Stimulated activated CD4-positive, alpha-beta T cell treated with anti-CD3 and anti-CD28 coated beads, Interleukin-4, amount 100 ng/mL, for 24 hours (primary cell): ENCODE measurements at places on chromosomes 5 and 9.

- DNase-seq = no peak
Observed at GRCh38 chr5:120778491-120779484, 314.7 kb downstream of the PRR16 start.

DNA sequence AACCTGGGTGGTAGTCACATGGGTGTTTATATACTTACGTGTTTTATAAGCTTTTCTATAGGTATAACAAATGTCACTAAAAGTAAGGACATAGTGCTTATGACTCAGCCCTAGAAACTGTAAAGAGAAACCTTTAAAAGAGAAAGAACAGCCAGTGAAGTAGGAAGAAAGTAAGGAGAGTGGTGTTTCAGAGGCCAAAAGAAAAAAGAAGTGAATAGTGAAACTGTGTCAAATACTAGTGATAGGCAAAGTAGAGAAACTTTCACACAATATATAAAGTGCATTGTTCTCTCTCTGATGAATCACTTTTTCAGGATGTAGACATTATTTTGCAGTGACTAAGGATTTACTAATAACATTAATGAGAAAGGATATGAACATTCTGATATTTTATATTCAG lies 74.2 kb upstream of the SUSD1 start:
- no peak for DNase-seq

- no peak for DNase-seq
Observed at GRCh38 chr9:73845539-73845938, 651.6 kb upstream of the RORB start.

DNA sequence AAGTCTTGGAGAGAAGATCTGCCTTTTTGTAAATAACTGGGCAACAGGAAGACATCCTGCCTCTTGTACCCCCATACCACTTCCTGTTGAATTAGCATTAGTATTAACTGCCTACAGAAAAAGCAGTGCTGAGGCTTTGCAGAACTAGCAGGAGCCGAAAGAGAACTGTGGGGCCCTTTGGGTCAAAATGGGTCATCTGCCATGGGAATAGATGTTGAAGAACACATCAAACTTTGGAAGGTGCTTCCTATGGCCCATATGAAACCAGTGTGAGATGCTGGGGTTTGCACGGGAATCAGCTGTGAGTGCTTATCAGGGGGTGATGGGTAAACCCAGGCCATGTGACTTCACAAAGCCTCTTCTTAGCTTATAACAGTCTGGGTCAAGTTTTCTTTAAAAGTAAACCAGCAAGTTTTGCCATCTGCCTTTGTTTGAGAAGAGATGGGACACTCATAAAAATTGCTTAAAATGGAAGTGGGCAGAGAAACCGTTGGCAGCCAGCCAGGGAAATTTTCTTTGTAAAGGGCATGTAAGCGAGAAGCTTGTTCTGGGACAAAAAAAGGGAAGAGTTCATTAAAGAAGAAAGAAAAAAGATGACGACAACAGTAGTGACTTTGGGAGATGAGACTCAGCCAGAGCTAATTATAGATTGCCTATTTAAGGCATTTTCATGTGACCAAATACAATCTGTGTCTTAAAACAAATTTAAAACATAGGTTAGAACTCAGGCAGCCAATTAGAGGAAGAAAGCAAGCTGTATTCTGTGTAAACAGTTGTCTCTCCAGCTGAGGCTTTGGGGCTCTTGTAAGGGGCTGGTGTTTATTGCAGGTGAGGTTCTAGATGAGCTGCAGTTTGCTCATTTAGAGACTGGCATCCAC lies 4.4 kb downstream of the SLC25A25 start:
- peak; percentile 68 for DNase-seq

GRCh38 chr9:129602598-129603415 lies 18.1 kb downstream of the C9orf50 start:
- DNase-seq = no peak

- DNase-seq = no peak
Observed at GRCh38 chr5:10836986-10837385, 76.0 kb upstream of the DAP start.

- no peak for DNase-seq
Observed at GRCh38 chr5:136676685-136677084, 311.3 kb upstream of the TRPC7 start.

- no peak for DNase-seq
Observed at GRCh38 chr9:2257248-2257929, 242.2 kb downstream of the SMARCA2 start.

- DNase-seq = no peak
Observed at GRCh38 chr9:6302417-6302816, 25.8 kb upstream of the TPD52L3 start.

- no peak for DNase-seq
Observed at GRCh38 chr9:137089232-137089947, 2.6 kb downstream of the MAN1B1 start.

DNA sequence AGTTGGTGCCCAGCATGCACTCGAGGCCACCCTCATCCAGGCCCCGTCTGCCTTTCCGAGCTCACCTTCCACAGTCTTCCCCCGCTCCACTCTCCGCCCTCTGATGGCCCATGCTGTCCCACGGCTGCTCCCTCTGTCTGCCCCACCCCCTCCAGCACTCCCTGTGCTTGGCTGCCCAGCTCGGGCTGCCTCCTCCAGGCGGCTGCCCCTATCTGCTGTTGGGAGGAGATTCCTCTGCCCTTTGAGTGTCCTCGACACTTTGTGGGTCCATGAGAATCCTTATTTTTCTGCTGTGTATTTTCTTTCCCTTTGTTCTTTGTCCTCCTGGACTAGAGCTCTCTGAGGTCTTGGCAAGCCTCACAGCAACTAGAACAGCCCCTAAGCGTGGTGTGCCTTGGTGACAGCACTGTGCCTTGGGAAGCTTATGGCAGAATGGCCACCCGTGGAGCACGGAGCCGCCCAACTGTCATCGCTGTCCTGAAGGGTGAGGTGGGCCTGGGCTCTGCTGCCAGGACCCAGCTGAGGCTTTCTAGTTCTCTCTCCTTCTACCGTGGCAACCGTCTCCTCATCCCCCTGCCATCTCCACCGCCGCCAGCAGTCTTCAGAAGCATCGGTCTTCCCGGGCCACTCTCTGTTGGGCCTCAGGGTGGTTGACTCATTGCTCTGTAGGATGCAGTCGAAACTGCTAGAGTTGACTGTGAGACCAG lies 5.2 kb downstream of the NTMT1 start:
- no peak for DNase-seq

- no peak for DNase-seq
Observed at GRCh38 chr5:142600611-142601358, 85.1 kb downstream of the FGF1 start.

- DNase-seq = no peak
Observed at GRCh38 chr5:22787807-22788206, 65.3 kb downstream of the CDH12 start.

GRCh38 chr5:98308231-98308630 lies 465.2 kb upstream of the RGMB start:
- no peak for DNase-seq

- peak; percentile 6 for DNase-seq
Observed at GRCh38 chr5:138824516-138824915, 50.6 kb downstream of the LRRTM2 start.

GRCh38 chr5:151568036-151568435 lies 23.1 kb downstream of the FAT2 start:
- no peak for DNase-seq
